ENCODE measurements at places on chromosomes 2 and 18. TPM values are rescaled to one million over a fixed set of nuclear protein-coding genes. Genes with fewer than 3 reads are reported as not detected.

The CHMP1B gene
- 33.0 TPM for total RNA-seq

The ZNF892 gene
- 2.7 TPM for total RNA-seq

The ZNF804A gene
- total RNA-seq = 1.1 TPM

The HAUS1 gene
- 299 TPM for total RNA-seq

The UPP2 gene
- not detected for total RNA-seq

The SRD5A2 gene
- total RNA-seq = not detected

The CACNB4 gene
- total RNA-seq = 0.12 TPM

The CYBRD1 gene
- total RNA-seq = 43.7 TPM

The AGXT gene
- not detected for total RNA-seq

The PLGLB2 gene
- 0.05 TPM for total RNA-seq

The VWC2L gene
- total RNA-seq = not detected

The IDH1 gene
- 145 TPM for total RNA-seq

The LYPD1 gene
- total RNA-seq = 146 TPM

The DIPK1C gene
- total RNA-seq = not detected

The CREG2 gene
- 0.15 TPM for total RNA-seq

Data from M059J (cell line).